ENCODE measurements at places on chromosomes 16 and 17. TPM values are rescaled to one million over a fixed set of nuclear protein-coding genes. Genes with fewer than 3 reads are reported as not detected.

ZFP3 gene
- 0.72 TPM for total RNA-seq

CDH8 gene
- total RNA-seq: not detected

RGS9 gene
- total RNA-seq: 13.4 TPM

SRCIN1 gene
- total RNA-seq: 0.14 TPM

EXOC3L1 gene
- total RNA-seq: not detected

MAF gene
- not detected for total RNA-seq

RAP1GAP2 gene
- total RNA-seq: 11.7 TPM

GRCh38 chr17:55903028-55903690 lies 152.3 kb downstream of the PCTP start:
- no peak overlapping the region for H3K4me3 ChIP-seq
- H3K27me3 ChIP-seq: no peaks in the 10 kb centered on the region
- H3K36me3 ChIP-seq: no peaks in the 10 kb centered on the region

DNA sequence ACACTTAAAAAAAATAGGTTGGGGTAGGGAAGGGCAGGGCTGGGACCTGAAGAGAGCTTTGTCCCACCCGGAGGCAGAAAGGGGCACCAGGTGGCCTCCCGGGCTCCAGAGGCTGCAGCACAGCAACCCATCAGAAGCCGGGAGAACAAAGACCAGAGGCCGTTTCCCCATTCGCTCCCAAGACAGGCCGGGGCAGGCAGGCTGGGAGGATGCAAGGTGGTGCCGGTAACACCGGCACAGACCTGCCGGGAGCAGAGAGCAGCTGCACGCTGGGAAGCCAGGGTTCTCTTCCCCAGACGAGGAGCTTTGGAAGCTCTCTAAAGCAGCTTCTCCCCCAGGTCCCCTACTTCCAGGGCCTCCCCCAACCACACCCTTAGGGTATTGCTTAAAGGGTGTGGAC lies 5.6 kb downstream of the PPL start:
- no peaks in the 10 kb centered on the region for H3K36me3 ChIP-seq
- H3K4me1 ChIP-seq: no peaks in the 10 kb centered on the region
- no peaks in the 10 kb centered on the region for H3K27me3 ChIP-seq
- no peak overlapping the region for H3K4me3 ChIP-seq
- H3K27ac ChIP-seq: no peak overlapping the region

GRCh38 chr16:88339930-88340754 lies 42.6 kb upstream of the ZNF469 start:
- no peaks in the 10 kb centered on the region for H3K27me3 ChIP-seq
- no peak for DNase-seq
- H3K4me3 ChIP-seq: no peak overlapping the region
- no peak overlapping the region for H3K27ac ChIP-seq

DNA sequence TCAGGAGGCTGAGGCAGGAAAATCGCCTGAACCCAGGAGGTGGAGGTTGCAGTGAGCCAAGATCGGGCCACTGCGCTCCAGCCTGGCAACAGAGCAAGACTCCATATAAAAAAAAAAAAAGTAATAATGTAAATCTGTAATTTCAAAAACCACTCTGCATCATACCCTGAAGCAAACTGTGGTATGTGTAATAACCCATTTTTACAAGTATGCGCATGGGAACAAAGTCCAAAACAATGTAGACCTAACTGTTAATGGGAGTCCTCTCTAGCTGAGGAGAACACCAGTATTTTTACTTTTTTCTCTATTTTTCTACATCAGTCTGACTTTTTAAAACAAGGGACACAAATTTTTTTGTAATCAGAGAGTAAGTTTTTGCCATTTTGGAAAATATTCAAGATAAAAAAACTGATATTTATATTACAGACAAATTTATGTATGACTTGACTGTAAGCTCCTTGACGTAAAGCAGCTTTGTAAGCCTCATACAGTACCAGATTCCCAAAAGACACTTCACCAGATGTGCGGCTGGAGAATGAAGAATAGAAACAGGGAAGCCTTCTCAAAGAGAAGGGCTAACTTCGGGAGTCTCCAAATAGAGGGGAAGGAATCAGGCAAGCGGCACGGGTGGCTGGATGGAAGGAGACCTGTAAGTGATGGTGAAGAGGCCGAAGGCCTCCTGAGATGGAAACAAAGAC lies 25.7 kb downstream of the CMTM4 start:
- no peak overlapping the region for H3K4me3 ChIP-seq
- H3K4me1 ChIP-seq: no peaks in the 10 kb centered on the region
- no peaks in the 10 kb centered on the region for H3K36me3 ChIP-seq
- no peak overlapping the region for H3K27ac ChIP-seq

DNA sequence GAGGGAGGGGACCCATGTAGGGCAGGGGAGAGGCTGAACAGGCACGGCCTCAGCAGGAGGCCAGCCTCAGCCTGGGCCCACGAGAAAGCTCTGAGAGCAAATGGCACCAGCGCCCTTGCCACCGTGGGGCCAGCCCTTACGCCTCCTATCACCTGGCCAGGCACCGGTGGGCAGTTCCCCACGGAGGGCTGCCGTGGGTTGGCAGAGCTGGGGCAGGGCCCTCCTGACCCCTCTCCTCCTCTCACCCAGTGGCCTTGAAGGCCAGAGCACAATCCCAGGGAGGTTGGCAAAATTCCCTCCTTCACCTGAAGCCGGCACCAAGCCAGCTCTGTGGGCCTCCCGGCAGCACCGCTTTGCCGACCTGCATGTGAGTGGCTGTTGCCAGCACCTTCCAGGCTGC lies 53.1 kb upstream of the ENPP7 start:
- no peak overlapping the region for H3K4me3 ChIP-seq
- no peaks in the 10 kb centered on the region for H3K4me1 ChIP-seq
- no peak for DNase-seq
- H3K27ac ChIP-seq: no peak overlapping the region
- no peaks in the 10 kb centered on the region for H3K36me3 ChIP-seq

- H3K4me3 ChIP-seq: no peak overlapping the region
- H3K4me1 ChIP-seq: peaks cover 28% of the 10 kb centered on the region
- no peaks in the 10 kb centered on the region for H3K27me3 ChIP-seq
- DNase-seq: no peak
- H3K27ac ChIP-seq: no peak overlapping the region
Observed at GRCh38 chr16:27315333-27316037, 1.7 kb downstream of the IL4R start.

DNA sequence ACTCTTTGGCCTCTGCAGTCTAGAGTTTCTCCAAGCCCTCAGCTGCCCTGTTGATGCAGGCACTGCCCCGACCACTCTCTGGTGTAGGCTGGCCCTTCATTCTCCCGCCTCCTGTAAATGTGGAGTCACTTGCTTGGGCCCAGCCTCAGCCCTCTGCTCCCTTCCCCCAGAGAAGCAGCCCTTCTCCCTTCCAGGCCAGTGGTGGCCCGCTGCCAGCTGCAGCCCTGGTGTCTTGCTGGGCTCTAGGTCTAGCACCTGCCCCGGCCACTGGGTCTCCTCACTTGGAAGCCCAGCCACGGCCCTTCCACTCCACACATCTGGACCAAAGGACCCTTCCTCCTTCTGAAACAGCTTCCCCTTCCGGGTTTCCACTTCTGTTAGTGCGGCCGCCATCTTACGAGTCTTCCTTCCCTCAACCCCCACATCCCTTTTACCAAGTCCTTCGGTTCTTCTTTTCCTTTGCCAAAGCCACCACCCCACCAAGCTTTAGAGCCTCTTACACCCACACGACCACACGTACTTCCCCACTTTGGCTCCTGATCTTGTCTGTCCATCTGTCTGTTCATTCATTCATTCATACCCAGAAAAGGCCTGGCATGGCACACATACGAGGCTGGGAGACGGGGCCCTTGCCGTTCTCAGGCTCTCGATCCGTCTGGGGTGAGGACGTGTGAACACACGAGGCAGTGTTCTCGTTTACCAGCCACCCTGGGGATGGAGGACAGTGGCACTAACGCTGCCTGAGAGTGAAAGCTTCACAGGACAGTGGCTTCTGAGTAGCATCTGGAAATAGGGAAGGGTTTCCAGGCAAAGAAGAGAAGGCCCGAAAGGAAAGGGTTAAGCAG lies 68.0 kb downstream of the ABR start:
- no peaks in the 10 kb centered on the region for H3K27me3 ChIP-seq
- no peak for DNase-seq
- no peaks in the 10 kb centered on the region for H3K36me3 ChIP-seq
- peaks cover 45% of the 10 kb centered on the region for H3K4me1 ChIP-seq

DNA sequence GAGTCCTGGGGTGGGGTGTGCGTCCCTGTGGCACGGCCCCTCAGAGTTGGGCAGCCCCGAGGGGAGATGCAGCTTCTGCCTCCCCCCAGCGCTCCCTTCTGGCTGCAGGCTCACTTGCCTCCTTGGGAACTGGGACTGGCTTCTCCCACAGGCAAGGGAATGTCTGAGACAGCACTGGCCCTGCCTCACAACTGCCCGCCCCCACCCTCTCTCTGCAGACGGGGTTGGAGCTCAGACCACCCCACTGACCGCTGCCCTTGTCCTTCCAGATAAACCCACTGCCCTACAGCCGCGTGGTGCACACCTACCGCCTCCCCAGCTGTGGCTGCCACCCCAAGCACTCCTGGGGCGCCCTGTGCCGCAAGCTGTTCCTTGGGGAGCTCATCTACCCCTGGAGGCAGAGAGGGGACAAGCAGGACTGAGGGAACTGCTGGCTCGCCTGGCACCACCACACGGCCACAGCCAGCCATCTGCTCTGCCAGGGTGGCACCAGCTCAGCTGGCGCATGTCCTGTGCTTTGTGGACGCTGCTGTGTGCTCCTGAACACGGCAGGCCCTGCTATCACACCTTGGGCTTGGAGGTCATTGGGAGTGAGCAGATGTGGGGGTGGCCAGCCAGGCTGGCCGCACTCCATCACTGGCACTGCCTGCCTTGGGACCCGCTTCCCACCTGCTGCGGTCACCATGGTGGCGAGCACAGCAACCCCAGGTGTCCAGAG lies 7.1 kb upstream of the RAB40C start:
- peaks cover 29% of the 10 kb centered on the region for H3K4me1 ChIP-seq
- no peak overlapping the region for H3K27ac ChIP-seq
- no peak overlapping the region for H3K4me3 ChIP-seq
- no peaks in the 10 kb centered on the region for H3K36me3 ChIP-seq
- no peak for DNase-seq

DNA sequence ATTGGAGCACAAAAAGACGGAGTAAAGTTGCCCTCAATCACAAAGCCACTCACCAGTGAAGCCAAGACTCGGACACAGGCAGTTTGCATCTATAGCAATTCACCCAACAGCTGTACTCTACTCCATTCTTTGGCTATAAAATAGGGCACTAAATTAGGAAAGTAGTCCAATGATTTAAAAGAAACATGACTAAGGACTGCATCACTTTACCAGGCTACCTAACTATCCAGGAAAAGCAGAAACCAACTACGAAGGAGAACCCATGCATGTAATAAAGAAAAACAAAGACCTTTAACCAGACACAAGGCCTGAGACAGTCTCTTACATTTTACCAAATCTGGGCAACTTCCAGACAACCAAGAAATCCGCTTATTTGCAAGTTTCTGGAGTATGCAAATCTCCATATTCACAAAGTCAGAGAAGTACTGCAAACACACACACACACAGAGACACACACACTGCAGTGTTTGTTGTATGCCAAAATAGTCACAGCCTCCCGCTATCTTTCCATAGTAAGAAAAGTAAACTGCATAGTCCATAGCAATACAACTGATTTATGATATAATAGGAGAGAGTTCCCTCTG lies 59.8 kb downstream of the CDH11 start:
- H3K36me3 ChIP-seq: no peaks in the 10 kb centered on the region
- no peak overlapping the region for H3K27ac ChIP-seq
- H3K4me1 ChIP-seq: no peaks in the 10 kb centered on the region
- DNase-seq: no peak

- H3K4me1 ChIP-seq: peaks cover 28% of the 10 kb centered on the region
- DNase-seq: no peak
- no peaks in the 10 kb centered on the region for H3K27me3 ChIP-seq
- H3K36me3 ChIP-seq: peaks cover 3% of the 10 kb centered on the region
- H3K4me3 ChIP-seq: no peak overlapping the region
Observed at GRCh38 chr16:89118361-89119165, 24.9 kb downstream of the ACSF3 start.

GRCh38 chr17:46922804-46923635 lies at the start of gene GOSR2:
TSS of gene GOSR2 (plus strand) at chr17:46923160. CDS start at chr17:46923193, 33 bp downstream.
- peak within 1 kb of the TSS; percentile 78 for H3K27ac ChIP-seq
- peaks cover 14% of the 10 kb centered on the region for H3K4me1 ChIP-seq
- peak; percentile 96 for DNase-seq
- no peaks in the 10 kb centered on the region for H3K36me3 ChIP-seq
